ENCODE measurements at places on chromosomes 11 and 22. TPM values are rescaled to one million over a fixed set of nuclear protein-coding genes. Genes with fewer than 3 reads are reported as not detected.

GRCh38 chr11:65960824-65961266 lies 689 bp upstream of the SART1 start:
- peaks cover 27% of the 10 kb centered on the region for H3K36me3 ChIP-seq
- no peaks in the 10 kb centered on the region for H3K27me3 ChIP-seq
- peaks cover 23% of the 10 kb centered on the region for H3K4me1 ChIP-seq
- H3K4me3 ChIP-seq: peak overlapping the region; percentile 97
- no peak for DNase-seq

GRCh38 chr11:33692013-33692504 lies 8.6 kb downstream of the C11orf91 start:
- peak overlapping the region; percentile 82 for H3K27ac ChIP-seq
- H3K4me1 ChIP-seq: peaks cover 53% of the 10 kb centered on the region
- no peaks in the 10 kb centered on the region for H3K27me3 ChIP-seq

DNA sequence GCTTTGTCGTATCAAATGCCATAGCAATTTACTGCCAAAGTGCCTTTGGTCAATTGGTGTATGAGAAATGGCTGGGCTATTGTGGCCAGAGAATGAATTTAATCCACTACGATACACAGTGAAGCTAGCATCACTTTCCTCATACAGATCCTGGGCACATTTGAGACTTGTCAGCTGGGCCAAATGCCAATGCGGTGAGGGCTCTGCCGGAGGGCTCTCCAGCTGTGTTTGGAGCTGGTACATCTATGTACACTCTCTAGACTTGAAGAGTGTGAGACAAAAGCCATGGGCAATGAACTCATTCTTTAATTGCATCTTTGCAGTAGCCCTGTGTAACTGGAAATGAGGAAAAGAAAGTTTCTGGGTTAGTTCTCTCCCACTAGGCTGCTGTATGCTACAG lies 1052.9 kb downstream of the NTM start:
- H3K27me3 ChIP-seq: no peaks in the 10 kb centered on the region
- no peak for DNase-seq
- H3K4me3 ChIP-seq: no peak overlapping the region
- H3K4me1 ChIP-seq: no peaks in the 10 kb centered on the region
- no peak overlapping the region for H3K27ac ChIP-seq

DNA sequence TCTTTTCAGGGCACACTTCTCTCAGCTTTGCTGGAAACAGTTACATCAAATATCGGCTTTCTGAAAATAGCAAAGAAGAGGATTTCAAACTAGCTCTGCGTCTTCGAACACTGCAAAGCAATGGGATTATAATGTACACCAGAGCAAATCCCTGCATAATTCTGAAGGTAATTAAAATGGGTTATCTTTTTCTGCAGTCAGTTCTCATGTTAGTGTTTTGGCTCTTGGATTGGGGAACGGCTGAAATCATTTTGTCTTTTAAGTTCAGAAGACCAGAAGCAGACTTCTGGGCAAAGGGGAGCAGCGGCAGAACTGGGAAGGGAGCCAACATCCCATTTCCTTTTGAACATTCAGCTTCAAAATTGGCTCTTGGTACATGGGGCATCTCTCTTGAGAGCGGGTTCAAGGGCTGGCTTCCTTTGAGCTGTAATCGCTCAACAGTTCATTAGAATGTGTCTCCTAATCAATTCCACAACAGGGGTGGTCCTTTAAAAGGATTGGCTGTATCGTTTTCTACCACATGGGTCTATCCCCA lies 110.2 kb upstream of the MTNR1B start:
- no peak for DNase-seq
- no peaks in the 10 kb centered on the region for H3K36me3 ChIP-seq
- no peaks in the 10 kb centered on the region for H3K4me1 ChIP-seq
- no peak overlapping the region for H3K27ac ChIP-seq
- no peak overlapping the region for H3K4me3 ChIP-seq

Gene POU2F3
- 4.6 TPM for total RNA-seq

Gene CBLIF
- not detected for total RNA-seq
